Lower leg skin (tissue), 4 donors: ENCODE measurements at places on chromosomes 3 and 15.

DNA sequence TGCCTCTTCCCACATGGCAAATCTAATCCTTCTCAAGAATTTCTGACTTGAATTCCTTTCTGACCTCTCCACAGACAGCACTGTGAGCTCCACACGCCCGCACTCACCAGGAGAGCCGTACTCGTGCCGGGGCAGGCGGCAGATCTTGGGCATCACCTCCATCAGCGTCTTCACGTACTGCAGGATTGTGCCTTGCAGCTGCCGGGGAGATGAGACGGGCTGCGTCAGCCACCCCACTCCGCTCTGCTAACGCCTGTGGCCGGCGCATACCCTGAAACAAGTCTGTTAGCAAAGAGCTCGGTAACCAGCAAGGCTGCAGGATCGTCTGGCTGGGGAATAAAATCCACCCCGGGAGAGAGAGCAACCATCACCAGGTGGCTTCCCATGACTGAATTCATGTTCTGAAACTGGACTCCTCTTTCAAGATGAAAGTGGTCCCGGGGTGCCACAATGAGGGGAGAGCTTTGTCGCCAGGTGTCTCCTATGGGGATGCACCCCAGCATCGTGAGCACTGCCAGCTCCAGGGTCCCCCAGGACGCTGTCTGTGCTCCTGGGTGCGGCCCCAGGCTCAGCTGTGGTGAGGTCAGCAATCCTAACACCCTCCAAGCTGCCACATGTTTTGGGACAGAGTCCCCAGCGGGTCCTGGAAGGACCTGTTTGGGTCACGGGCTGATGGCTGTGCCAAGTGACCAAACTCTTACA lies 43.4 kb downstream of the NIPA2 start:
- DNase-seq = no peak

DNA sequence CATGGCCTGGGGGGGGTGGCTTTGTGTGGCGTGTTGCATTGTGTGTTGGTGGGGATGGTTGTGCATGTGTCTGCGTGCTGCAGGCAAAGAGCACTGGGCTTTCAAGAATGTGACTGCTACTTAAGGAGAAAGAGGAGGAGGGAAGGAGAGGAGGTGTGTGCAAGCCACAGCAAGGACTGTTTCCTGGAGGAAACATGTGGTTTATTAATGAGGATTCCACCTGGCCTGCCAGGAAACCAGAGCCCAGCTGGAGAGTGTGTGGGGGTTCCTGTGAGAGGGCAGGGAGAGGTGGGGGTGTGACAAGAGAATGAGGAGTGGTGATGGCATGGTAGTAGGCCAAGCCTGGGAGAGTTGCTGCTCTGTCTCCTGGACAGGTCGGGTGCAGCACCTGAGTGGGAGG lies 258.1 kb upstream of the ROPN1 start:
- DNase-seq = no peak

GRCh38 chr3:114405202-114405990 lies 111.6 kb downstream of the TIGIT start:
- no peak for DNase-seq

DNA sequence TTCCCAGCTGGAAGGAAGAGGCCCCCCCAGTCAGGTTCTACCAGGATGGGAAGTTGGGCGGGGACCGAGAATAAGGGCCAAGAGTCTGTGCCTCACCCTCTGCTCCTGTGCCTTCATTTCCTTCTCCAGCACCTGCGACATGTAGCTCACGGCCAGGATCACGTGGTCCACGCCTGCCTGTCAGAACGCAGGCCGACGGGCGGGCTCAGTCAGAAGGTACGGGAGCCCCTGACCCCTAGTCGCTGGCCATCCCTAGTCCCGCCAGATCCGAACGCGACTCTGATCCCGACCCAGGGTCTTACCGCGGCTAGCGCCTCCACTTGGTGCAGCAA lies 489 bp downstream of the GMPPB start:
- peak; percentile 93 for DNase-seq
